ENCODE measurements at places on chromosomes 5 and 9.

DNA sequence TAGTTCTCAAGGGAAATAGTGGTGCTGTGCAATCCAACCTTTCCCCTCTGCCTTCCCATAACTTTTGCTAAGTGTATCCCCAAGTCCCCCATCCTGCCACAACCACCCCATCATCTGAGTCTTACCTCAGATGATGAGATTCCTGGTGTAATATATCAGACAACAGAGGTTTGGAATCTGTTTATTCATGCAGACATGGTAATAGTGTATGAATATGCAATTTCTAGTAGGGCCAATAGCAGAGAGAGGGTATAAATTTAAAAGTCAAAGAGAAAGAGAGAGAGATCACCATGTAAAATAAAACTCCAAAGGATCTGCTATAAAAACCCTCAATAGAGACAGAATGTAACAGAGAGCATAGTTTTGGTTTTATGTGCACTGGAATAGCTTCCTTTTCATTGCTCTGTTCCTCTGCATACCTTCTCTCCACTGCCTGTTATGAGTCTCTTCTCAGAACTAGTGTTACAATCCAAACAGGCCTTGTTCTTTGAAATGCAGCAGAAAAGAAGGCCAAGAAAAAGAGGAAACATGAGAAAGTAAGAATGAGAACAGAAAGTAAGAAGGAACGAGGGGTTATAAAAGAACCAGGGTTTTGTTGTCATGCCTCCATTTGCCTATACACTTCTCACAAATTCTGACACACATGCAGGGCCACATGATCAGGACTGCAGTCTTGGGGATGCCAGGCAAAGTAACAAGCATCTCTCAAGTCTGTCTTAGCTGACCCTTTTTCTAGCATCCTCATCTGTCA lies 278.0 kb downstream of the CETN3 start:
- no peak for DNase-seq

- DNase-seq, result no peak
Measured at GRCh38 chr5:128228008-128228407, 144.4 kb downstream of the SLC12A2 start.

DNA sequence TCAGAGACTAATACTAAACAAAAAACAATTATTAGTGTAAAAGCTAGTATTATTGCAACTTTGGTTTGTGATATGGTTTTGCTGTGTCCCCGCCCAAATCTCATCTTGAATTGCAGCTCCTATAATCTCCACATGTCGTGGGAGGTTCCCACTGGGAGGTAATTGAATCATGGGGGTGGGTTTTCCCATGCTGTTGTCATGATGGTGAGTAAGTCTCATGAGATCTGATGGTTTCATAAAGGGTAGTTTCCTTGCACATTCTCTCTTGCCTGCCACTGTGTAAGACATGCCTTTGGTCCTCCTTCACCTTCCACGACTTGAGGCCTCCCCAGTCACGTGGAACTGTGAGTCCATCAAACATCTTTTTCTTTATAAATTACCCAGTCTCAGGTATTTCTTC lies 325.9 kb upstream of the DAB2 start:
- DNase-seq, result no peak

- DNase-seq, result no peak
Measured at GRCh38 chr9:93230185-93230584, 46.2 kb downstream of the WNK2 start.

- DNase-seq, result no peak
Measured at GRCh38 chr5:5353681-5354080, 68.8 kb upstream of the ICE1 start.

DNA sequence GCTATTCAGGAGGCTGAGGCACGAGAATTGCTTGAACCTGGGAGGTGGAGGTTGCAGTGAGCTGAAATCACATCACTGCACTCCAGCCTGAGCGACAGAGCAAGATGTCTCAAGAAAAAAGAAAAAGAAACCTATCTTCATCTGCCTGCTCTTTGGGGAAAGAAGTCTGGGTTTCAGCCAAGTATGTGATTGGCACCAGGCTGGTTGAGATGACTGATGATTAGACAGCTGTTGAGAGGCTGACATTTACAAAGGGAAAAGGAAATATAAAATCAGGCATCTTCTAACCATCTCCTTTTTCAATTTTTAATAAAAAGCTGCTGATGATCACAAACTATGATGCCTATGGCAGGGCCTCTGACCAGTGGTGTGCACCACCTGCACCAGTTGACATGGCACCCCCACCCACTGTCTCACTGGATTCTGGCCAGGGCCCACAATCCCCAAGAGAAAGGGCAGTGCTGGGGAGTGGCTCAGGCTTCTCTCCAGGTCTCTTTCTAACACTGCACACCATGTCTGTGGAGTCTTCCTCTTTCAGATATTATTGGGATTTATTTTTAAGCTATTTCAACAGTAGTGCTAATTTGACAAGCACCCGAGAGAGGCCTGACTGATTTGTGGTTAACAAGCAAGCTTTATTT lies 17.2 kb upstream of the C5orf15 start:
- no peak for DNase-seq

DNA sequence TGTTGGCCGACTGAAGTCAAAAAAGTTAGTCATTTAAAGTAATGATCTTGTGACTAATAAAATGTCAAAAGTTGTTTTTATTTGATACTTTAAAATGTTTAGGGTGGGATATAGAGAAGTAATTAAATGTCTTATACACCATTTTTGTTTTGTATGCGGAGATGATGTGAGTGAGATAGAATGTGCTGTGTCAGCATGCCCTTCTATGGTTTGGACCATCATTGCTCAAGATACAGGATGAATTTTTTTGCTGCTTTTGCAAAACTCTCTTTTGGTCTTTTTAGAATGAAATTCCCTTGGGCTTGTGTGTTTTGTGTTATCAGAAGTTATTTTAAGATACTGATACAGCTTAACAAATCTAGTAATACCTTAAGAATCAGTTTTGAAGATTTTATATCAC lies 12.5 kb downstream of the SRFBP1 start:
- DNase-seq, result no peak

DNA sequence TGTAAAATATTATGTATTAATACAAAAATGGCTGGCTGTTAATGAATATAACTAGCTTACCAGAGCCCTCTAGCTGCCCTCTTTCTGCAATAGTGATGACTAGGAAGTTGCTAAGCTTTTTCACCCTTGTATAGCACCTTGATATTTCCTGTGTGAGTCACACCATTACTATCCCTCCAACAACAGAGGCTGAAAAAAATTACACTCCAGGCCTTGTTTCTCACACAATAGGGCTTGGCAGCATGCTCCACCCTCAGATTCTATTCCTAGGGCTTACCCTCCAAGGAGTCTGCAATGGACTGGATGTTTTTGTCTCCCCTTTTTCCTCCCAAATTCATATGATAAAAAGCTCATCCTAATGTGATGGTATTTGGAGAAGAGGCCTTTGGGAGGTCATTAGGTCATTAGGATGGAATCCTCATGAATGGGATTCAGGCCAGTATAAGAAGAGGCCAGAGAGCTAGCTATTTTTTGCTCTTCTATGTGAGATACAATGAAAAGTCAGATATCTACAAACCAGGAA lies 184.6 kb upstream of the MAP1B start:
- no peak for DNase-seq

GRCh38 chr9:34413231-34413852 lies 36.6 kb upstream of the MYORG start:
- peak; percentile 36 for DNase-seq

DNA sequence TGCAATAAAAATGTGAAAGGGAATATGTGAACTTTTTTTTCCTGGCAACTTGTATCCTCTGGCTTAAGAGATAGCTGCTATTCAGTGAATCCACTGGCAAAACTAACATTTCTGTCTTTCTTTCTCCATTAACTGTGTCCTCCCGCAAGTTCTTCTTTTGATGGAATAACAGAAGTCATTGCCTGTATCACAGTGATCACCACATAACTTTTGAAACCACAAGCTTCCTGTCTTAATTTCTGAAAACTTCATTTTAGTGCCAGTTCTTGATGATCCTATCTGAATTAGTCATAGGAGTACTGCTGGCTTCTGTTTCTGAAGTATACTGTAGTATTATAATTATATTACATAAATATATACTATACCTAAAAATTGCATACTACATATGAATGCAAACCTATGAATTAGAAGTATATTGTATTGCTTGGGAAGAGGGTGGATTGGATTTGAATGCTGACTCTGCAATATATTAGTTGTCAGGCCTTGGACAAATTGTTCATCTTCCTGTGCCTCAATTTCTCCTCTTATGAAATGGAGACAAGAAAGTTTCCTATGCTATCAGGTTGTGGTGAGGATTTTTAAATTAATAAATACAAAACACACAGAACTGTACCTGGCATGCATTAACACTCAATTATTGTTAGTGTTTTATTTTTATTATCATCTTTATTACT lies 441.6 kb downstream of the CETN3 start:
- no peak for DNase-seq

DNA sequence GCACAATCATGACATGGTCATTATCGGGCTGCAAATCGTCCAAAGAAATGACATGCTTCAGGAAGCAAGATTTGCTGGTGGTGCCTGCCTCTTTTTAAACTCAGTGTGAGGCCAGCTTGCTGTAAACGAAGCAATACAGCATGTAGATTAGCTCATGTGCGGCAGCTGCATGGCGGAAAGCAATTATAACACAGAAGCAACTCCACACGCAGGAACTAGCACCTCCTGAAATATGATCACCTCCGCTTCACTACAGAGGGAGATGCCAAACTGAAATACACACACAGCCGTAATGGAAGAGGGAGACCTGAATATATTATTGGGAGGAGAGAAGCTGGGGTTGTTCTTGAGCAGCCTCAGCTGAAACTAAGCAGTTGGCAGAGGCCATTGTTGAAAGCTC lies 312.5 kb downstream of the PSAT1 start:
- no peak for DNase-seq

- no peak for DNase-seq
Measured at GRCh38 chr5:158119961-158120723, 261.2 kb upstream of the CLINT1 start.

GRCh38 chr5:144092508-144092907 lies 78.0 kb downstream of the YIPF5 start:
- no peak for DNase-seq

GRCh38 chr9:10127867-10128266 lies 484.9 kb downstream of the PTPRD start:
- DNase-seq, result no peak

- DNase-seq, result no peak
Measured at GRCh38 chr9:129071526-129072126, 9.3 kb upstream of the DOLPP1 start.

GRCh38 chr9:126649477-126649876 lies 35.7 kb downstream of the LMX1B start:
- DNase-seq, result no peak

DNA sequence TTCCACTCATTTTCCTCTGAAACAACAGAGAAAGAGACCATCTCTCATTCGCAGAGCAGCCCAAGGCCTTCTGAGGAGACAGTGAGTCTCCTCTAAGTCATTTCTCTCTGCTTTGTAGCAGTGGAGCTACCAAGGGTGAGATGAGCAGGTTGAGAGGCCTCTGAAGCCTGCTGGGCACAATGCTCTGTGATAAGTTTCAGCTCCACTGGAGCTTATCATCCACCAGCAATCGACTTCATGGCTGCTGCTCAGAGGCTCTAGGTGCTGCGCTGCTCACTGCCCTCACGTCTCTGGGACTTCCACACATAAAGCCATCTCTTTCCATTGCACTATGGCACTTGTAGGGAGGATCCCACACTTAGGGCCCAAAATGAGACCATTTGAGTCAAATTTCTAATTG lies 96.3 kb downstream of the CMYA5 start:
- DNase-seq, result no peak

- DNase-seq, result no peak
Measured at GRCh38 chr9:19485193-19485592, 76.4 kb downstream of the ACER2 start.

- DNase-seq, result no peak
Measured at GRCh38 chr5:137209232-137209809, 289.8 kb downstream of the SPOCK1 start.

DNA sequence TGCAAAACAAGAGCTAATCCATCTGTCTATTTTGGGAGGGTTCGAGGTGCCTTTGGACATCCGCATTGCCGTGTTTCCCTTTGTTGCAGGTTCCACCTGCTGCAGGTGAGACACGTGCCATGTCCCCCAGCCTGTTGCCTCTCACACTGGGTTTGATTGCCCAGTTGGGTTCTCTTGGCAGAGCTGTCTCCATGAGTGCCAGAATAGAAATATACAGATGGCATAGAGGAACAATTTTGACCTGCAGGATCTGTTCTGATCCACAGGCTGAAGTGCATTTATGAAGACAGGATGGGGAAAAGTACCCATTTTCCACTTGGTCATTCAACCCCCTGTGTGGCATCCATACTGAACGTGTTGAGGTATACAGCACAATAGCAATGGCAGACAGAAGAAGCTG lies 178.1 kb downstream of the SGCD start:
- DNase-seq, result no peak

DNA sequence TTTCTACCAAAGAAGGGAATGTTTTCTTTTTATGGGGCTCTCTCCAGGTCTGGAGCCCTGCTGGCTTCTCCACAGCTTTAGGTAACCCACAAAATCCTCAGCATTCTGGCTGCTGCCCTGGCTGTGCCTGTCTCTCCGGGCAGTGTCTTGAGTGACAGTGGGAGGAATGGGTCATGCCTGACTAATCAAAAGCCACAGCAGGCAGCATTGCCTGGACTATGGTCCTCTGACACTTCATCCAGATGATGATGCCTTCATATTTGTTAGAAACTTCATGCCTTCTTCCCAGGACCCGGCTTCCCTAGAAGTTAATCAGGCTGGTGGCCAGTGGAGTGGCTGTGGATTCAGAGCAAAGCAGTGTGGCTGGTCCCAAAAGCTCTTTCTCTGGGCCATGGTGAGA lies 32.2 kb upstream of the TGFBI start:
- no peak for DNase-seq

GRCh38 chr5:10627160-10627701 lies 63.4 kb downstream of the ANKRD33B start:
- no peak for DNase-seq

- DNase-seq, result no peak
Measured at GRCh38 chr9:128439273-128439672, 16.5 kb upstream of the ODF2 start.

DNA sequence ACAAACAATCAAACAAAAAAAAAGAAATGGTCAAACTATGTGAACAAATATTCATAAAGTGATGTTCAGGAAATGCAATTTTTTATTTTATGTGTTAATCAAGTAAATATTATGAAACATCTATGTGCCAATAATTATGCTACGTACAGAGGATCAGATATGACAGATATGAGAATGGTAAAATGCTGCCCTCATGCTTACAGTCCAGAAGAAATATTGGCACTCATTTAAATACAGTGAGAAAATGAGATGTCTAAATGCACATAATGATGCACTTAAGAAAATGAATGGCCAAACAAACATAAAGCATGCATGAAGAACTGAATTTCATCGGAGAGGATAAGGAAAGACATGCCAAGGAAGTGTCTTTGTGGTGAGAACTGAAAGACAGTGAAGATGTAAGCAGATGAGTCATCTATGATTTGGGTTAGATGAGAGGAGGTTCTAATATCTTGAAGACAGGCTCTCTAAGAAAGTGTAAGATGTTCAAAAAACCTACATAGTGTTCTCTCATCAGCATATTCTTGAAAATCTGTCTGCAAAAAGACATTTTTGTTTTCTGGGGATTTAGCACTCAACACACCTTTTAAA lies 1231.1 kb upstream of the ACO1 start:
- DNase-seq, result no peak
